ENCODE measurements at places on chromosomes 3 and 15. TPM values are rescaled to one million over a fixed set of nuclear protein-coding genes. Genes with fewer than 3 reads are reported as not detected.
A peak's percentile ranks its signal among the peaks of the same experiment; 100 is the strongest.

GRCh38 chr15:101478701-101479341 lies 10.7 kb downstream of the PCSK6 start:
- DNase-seq: no peak

GRCh38 chr3:83033133-83033532 lies 1271.7 kb upstream of the GBE1 start:
- no peak for DNase-seq

- peak; percentile 51 for DNase-seq
Observed at GRCh38 chr3:127953091-127954035, 38.3 kb downstream of the KBTBD12 start.

DNA sequence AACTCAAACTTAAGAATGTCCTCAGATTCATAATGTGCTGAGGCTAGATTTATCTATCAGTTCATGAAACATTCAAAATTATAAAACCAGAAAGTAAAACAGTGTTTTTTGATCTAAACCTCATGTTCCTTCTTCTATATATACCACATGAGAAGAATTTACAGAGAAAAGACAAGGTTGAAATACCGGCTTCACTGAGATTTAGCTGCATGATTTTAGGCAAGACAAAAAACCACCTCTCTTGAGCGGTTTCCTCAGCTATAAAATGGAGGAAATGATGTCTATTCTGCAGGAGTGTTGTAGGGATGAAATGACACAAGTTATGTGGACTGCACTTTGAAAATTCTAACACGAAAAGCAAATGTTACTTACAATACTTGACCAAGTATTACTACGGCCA lies 80.6 kb upstream of the FOXB1 start:
- no peak for DNase-seq

GRCh38 chr3:143726727-143727126 lies 121.5 kb downstream of the SLC9A9 start:
- no peak for DNase-seq

SLC51A gene
- polyA plus RNA-seq: 8.4 TPM

TLR9 gene
- 0.22 TPM for polyA plus RNA-seq

STAB1 gene
- 48.7 TPM for polyA plus RNA-seq

CLDN11 gene
- polyA plus RNA-seq: 23.9 TPM

OIP5 gene
- polyA plus RNA-seq: 3.2 TPM

Data from muscle of back (tissue), 13 donors.